Dermis blood vessel endothelial cell (primary cell): ENCODE measurements at places on chromosomes 5 and 9. TPM values are rescaled to one million over a fixed set of nuclear protein-coding genes. Genes with fewer than 3 reads are reported as not detected.

- peak; percentile 29 for DNase-seq
Measured at GRCh38 chr5:151264113-151264512, 11.1 kb downstream of the GM2A start.

DNA sequence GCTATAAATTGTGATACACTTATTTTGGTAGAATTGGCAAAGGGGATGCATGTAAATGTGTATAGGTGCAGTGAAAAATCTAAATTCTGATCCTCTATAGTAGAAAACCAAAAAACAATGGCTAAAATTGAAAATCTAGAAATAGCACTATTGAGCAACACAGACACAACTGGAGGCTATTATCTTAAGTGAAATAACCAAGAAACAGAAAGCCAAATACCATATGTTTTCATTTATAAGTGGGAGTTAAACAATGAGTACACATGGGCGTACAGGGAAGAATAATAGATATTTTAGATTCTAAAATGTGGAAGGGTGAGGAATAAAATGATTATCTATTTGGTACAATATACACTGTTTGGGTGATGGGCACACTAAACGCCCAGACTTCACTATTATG lies 183.2 kb upstream of the TUSC1 start:
- DNase-seq: no peak

GRCh38 chr5:10400831-10401230 lies 40.8 kb upstream of the ROPN1L start:
- no peak for DNase-seq

DNA sequence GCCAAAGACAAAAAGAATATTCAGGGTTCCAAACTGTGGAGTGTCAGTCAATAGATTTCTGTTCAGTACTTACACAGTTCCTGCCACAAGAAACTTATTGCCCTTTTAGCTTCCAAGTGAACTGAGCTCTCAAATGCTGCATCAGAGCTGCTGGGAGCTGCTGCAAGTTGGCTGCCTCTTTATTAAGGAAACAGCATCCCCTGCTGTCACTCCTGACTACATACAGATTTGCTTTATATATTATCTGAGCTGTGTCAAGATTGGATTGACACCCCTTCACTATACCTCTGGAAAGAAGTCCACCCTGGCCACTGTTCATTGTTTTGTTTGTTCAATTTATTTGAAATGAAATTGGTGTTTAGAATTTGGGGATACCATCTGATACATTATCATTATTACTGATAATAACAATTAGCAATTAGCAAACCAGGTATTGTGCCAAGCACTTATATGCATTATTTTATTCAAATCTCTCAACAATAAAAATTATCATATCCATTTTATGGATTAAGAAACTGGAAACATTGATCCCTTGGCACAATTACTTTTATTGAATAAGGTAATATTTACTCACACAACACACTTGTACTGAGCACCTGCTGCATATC lies 16.4 kb upstream of the C5orf58 start:
- DNase-seq: peak; percentile 87

- DNase-seq: no peak
Measured at GRCh38 chr5:33332804-33333203, 108.0 kb upstream of the TARS1 start.

The C9orf153 gene
- 0.14 TPM in 1 of 2 replicates, not detected in the other for total RNA-seq

The CBY3 gene
- total RNA-seq: not detected in 2 replicates

DNA sequence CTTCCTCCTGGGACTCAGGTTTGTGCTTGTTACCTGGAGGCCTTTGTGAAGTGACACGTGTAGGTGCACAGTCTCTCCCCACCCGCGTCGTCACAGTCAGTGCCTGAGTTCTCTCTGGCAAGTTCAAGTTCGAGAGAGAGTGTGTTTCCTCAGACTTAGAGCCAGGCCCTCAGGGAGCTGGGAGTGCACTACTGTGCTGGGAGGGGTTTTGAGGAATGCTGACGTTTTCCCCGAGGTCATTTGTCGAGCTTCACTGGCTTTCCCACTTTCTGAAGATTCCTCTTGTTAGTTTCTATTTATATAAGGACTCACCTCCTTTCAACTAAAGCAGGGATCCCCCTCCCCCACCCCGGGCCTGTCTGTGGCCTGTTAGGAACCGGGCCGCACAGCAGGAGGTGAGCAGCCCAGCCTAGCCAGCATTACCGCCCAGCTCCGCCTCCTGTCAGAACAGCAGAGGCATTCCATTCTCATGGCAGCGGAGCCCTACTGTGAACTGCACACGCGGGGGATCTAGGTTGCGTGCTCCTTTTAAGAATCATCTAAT lies 209.2 kb downstream of the DIRAS2 start:
- DNase-seq: no peak

GRCh38 chr9:103301051-103301450 lies 305.9 kb downstream of the CYLC2 start:
- no peak for DNase-seq

DNA sequence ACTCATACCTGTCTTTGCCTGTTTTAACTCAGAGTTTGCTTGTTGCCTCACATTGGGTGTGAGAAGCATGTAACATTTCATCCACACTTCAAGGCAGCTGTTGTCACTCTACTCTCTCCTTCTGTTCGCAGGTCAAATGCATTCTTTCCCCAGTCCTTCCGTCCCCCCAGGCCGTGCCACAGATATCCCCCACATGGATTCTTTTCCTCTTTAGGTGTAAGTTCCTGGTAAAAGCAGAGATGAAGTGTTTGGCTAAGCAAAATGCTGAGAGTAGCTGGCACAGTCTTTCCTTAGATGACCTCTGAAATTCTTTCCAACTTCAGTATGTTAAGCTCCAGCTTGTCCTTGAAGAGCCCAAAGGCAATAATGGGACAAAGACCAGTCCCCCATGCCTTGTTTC lies 328.2 kb downstream of the SLIT3 start:
- DNase-seq: no peak

DNA sequence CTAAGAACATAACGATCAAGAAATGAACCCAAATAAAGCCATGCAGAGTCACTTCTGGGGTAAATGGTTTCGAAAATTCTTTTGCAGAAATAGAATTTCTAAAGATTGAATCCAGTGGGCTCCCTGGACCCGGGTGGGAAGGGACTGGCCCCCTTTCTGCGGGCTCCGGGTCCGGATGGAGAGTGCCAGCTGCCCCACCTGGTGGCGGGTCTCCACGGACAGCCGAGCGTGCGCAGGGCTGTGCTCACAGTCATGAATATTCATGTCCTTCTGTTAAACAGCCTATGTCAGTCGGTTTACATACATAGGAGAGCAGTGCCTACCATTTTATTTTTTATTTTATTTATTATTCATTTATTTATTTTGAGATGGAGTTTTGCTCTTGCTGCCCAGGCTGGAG lies 4.7 kb upstream of the PPP1R26 start:
- peak; percentile 57 for DNase-seq

DNA sequence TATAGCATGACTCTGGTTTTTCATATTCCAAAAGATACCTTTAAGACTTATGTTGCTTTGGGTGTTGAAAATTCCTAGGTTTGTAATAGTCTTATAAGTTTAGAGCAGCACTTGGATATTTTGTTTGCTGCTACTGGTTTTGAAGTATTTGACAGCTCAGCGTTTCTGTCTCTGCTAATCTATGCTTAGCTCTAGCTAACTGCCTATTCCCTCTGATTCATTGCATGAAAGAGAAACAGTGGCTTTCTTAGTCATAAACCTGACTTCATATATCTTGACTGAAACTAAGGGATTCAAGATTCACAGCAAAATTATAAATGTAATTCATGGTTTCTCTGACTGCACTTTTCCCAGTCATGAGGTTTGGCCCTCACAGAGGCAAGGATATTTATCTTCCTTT lies 35.6 kb upstream of the ANXA1 start:
- DNase-seq: no peak

- peak; percentile 69 for DNase-seq
Measured at GRCh38 chr9:19998153-19998552, 209.3 kb upstream of the SLC24A2 start.

- no peak for DNase-seq
Measured at GRCh38 chr9:134391319-134392231, 65.3 kb downstream of the RXRA start.

DNA sequence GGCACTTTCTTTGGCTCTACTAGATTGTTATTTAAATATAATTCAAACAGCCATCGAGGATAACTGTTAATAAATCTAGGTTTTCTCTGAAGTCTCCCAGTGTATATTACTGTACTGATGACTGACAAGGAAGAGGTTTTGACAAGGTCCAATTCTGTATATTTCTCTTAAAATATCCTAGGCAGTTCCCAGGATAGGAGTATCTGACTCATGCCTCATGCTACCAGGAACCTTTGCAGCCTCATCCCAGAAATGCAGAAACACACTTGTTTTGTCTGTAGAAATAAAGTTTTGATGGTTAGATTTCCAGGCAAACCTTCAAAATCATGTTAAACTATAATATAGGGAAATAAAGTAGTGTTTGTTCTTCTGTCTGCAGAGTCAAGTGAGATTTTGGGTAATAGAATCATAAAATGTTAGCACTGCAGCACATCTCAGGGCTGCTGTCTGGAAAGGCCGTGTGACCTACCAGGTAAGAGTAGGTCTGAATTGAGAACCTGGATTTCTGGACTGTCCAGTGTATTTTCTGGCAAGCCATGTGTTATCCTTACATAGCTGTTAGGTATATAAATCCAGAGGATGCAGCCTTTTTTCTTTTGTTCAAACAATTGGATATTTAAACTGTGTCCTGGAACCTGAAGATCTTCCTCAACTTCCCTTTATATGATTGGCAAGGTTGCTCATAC lies 8.3 kb downstream of the UBE2D2 start:
- DNase-seq: peak; percentile 23

The LURAP1L gene
- 1.1 and 2.7 TPM in 2 replicates for total RNA-seq

GRCh38 chr5:173538018-173538417 lies 78.4 kb downstream of the BOD1 start:
- no peak for DNase-seq

- DNase-seq: no peak
Measured at GRCh38 chr9:114825126-114825795, 19.4 kb upstream of the TNFSF15 start.

- no peak for DNase-seq
Measured at GRCh38 chr5:91006713-91007112, 376.4 kb downstream of the ARRDC3 start.

The PCDHGA11 gene
- total RNA-seq: 6.8 and 10.6 TPM in 2 replicates

The PKN3 gene
- total RNA-seq: 12.9 and 26.9 TPM in 2 replicates

DNA sequence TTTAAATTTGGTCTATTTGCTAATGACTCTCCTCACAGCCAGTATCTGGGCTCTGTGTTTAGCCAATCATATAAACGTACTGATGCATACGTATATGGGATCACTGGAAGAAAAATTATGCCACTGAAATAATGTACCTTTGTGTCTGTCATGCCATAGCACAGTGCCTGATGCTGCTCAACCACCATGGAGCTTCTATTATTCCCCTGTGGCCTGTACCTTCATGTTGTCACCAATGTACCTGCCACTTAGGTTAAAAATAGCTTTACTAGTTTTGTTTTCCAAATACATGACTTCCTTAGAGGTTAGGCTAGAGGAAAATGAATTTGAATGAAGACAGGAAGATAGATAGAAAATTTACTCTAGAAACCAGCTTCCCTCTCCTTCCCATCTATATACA lies 34.6 kb downstream of the HACD4 start:
- DNase-seq: no peak

The CTNND2 gene
- total RNA-seq: not detected in 2 replicates

The ALAD gene
- 15.0 and 22.4 TPM in 2 replicates for total RNA-seq

The CDK7 gene
- total RNA-seq: 35.9 and 62.5 TPM in 2 replicates

GRCh38 chr9:114115654-114116125 lies 16.6 kb upstream of the KIF12 start:
- DNase-seq: no peak

The OR1J4 gene
- not detected in 2 replicates for total RNA-seq

GRCh38 chr5:169029037-169029436 lies 271.9 kb downstream of the SLIT3 start:
- DNase-seq: no peak
